Muscle of arm (tissue), 14 donors: ENCODE measurements at places on chromosomes 3 and 15.

DNA sequence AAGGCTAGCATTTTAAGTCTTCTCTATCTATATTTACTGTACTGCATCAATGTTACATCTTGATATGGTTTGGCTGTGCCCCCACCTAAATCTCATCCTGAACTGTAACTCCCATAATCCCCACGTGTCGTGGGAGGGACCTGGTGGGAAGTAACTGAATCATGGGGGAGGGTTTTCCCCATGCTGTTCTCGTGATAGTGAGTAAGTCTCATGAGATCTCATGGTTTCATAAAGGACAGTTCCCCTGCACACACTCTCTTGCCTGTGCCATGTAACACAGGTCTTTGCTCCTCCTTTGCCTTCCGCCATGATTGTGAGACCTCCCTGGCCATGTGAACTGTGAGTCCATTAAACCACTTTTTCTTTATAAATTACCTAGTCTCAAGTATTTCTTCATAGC lies 161.5 kb downstream of the TBC1D5 start:
- DNase-seq, result no peak

DNA sequence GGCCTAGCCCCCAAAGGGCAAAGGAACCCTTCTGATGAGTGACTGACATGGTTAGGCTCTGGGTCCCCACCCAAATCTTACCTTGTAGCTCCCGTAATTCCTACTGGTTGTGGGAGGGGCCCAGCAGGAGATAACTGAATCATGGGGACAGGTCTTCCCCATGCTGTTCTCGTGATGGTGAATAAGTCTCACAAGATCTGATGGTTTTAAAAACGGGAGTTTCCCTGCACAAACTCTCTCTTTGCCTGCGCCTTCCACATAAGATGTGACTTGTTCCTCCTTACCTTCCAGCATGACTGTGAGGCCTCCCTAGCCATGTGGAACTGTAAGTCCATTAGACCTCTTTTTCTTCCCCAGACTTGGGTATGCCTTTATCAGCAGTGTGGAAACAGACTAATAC lies 16.9 kb downstream of the TKT start:
- no peak for DNase-seq

GRCh38 chr3:179265092-179265491 lies 14.2 kb upstream of the KCNMB3 start:
- DNase-seq, result no peak

- DNase-seq, result no peak
Measured at GRCh38 chr3:100006570-100007271, 107.6 kb downstream of the FILIP1L start.

DNA sequence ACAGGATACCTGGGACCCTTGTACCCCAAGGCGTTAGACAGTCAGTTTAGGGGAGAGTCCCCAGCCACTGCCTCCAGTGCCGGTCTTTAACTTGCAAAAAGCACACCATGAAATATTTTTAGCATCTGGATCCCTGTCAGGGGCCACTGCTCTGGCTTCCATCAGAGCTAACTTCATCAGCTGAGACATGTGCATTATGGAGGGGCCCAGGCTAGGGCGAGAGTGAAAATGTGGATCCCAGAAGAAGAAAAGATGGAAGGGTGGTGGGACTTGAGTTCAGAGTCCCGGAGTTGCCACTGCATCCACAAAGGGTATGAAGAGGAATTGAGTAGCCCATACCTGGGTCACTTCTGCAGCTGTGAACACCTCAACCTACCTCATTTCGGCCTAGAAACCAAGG lies 23.5 kb upstream of the SPATA12 start:
- DNase-seq, result no peak

GRCh38 chr3:38549957-38550840 lies 54.1 kb downstream of the EXOG start:
- no peak for DNase-seq

DNA sequence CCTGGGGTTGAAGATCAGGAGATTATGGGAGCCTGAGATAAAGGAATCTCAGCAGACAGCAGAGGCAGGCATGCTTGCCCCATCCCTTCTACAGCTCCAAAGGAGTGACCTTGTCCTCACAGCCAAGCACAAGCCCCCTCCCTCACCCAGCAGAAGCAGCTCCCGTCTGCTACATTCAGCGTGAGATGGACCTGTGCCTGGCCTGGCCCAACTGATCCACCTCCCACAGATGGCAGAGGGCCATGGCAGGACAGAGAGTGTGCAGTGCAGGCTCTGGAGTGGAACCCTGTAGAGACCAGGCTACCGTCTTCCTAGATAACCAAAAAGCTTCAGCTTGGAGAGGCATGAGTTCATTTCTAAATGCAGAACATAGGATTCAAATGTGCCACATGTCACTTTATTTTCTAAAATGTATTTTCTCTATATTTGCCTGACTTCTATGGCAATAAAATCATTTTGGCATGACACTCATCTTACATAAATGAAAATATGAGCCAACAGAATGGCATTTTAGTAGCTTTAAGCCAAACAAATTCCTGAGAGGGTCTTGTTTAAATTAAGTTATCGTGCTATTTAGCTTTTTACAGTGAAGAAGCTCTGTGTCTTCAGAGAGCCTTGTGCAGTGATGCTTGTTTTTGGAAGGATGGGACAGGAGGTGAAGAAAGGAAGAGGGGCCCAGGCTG lies 43.7 kb downstream of the SLC12A8 start:
- DNase-seq, result no peak

- DNase-seq, result no peak
Measured at GRCh38 chr3:125395091-125395490, 20.0 kb upstream of the ZNF148 start.

DNA sequence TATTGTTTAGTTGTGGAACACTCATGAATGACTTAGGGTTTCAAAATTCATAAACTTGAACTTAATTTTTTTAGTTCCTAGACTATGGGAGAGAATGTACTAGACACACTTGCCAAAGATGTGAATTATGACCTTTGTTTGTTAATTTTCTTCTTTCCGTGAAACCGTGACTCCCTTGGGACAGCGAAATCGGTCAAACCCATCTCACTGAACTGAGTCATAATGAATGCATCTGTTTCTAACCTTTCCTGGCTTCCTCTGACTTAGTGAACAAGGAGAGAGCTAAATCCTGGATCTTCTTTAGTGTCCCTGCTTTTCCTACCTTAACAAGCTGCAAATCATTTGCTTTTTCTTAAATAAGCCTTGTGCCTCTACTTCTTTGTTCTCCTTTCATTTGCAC lies 85.5 kb downstream of the LARS2 start:
- peak; percentile 25 for DNase-seq

GRCh38 chr15:72062319-72062718 lies 55.6 kb downstream of the MYO9A start:
- no peak for DNase-seq

GRCh38 chr15:85750319-85751290 lies 44.1 kb downstream of the KLHL25 start:
- DNase-seq, result peak; percentile 79

DNA sequence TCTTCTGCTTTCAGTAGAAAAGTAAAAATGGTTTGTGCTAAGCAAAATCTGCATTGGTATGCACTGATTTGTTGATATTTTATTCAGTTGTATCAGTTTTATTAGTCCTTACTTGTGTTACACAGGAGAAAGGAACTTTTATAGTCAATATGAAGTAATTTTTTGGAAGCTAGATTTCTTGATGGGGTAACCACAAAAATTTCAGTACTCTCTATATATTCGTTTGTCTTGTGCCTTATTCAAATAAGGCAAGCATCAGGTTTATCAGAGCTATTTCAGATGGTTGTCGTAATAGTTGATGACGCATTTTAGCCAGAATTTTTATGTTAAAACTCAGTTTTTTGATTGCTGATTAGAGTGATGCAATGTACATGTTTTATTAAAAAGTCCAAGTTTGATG lies 50.7 kb upstream of the NIPA1 start:
- DNase-seq, result no peak

DNA sequence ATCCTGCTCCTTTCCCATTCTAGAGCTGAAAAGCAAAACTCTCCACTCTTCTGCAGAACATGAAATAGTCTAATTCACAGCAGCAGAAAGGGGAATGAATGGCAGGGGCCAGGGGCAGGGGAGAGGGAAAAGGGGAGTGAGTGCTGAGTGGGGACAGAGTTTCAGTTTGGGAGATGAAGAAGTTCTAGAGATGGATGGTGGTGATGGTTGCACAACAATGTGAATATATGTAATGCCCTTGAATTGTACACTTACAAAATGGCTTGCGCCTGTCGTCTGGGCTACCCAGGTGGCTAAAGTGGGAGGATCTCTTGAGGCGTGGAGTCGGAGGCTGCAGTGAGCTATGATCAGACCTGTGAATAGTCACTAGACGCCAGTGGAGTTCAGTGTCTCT lies 78.5 kb upstream of the MEF2A start:
- no peak for DNase-seq

- no peak for DNase-seq
Measured at GRCh38 chr15:39125904-39126303, 455.0 kb upstream of the THBS1 start.

GRCh38 chr3:157231071-157231470 lies 71.1 kb upstream of the CCNL1 start:
- no peak for DNase-seq

DNA sequence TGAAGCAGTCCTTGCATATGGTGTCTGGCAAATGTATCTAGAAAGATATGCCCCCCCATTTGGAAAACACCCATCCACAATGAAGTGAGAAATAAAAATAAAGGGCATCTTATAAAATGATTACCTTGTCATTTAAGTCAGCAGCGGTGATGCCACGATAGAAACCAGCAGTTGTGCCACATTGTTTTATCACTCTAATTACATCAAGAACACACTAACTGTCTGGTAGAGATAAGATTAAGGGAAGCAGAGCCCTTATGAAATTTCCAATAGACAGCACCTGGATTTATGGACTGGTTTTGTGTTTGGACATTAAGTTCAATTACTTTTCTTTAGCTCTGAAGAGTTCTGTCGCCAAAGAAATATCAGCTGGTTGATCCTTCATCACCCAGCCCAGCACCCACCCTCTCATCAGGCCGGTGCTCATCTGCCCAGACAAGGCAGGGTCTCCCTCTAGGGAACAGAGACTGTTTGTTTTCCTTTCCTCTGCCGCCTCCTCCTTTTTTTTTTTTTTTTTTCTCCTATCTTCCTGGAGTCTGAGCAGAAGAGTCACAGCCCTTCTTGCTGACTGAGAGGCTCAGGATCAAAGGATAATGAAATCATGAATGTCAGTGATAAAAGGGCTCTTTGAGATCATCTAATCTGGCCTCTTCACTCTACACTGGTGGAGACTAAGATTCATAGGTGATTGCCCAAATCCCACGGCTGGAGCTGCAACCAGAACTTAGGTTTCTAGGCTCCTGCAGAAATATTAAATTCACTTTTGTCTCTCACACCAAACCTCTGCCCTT lies 464.1 kb downstream of the NTRK3 start:
- no peak for DNase-seq

DNA sequence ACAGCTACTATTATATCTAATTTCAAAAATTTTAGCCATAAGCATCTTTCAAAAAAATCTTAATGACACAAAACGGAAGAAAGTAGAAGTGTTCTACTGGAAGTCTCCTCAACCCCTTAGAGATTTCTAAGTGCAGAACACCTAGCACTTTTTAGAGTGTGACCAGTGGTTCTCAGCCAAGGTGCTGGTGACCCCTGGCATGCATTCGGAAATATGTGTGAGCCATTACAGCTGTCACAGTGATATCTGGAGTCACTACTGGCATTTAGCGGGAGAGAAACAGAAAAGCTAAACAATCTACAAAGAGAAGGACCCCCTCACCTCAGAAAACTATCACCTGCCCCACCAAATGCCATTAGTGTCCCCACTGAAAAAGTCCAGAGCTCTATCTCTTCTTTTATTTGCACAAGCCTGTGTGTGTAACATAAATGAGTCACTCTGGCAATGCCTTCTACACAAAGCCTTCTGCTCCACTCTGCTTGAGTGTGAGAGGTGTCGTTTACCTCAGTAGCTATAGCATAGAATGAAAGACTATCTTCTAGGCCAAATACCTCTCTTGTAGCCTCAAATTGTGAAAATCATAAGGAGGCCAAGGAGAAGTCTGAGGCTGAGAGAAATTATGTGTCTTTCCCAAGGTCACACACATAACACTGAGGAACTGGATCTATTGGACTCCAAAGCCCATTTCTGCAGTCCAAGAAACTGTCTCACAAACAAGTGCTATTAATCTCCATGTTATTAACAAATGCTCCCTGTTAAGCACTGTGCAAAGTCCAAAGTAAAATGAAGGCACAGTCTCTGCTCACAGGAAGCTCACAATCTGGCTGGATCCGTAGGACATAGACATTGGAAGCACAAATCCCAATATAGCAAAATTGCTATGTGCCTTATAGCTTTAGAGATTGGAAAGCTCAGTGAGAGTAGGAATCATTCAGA lies 28.5 kb upstream of the KCNMB2 start:
- no peak for DNase-seq

DNA sequence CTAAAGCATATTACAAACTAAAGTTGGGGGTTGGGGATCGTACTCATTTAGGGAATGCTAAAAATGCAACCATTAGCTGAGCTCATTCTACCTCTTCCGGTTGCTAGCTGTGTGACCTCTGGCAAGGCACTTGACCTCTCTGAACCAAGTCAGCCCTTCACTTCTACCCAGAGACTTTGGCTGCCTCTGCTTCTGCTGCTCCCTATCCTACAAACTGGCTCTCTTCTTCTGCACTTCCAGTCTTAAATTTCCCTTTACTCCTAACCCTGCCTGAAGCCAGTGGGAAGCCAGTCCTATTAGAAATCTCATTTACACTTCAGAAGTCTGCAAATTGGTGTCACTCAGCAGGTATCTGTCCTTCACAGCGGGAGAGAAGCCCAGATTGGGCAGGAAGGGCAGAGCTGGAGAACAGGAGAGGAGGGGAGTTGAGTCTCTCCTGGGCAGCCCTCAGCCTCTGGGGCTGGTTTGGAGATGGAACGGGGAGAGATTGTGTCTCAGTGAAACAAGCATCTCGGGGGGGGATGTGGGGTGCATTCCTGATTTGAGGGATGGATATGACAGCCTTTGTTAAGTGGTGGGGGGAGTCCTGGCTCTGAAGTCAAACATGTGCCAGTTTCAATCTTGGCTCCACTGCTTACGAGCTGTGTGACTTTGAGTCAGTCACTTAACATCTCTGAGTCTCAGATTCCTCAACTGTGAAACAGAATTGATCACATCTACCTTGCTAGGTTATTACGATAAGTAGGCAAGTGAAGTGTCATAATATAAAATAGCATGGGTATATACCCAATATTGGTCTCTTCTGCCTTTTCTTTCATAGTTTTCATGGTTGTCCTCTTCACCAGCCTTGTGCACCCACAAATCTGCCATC lies 7.8 kb upstream of the AEN start:
- no peak for DNase-seq

DNA sequence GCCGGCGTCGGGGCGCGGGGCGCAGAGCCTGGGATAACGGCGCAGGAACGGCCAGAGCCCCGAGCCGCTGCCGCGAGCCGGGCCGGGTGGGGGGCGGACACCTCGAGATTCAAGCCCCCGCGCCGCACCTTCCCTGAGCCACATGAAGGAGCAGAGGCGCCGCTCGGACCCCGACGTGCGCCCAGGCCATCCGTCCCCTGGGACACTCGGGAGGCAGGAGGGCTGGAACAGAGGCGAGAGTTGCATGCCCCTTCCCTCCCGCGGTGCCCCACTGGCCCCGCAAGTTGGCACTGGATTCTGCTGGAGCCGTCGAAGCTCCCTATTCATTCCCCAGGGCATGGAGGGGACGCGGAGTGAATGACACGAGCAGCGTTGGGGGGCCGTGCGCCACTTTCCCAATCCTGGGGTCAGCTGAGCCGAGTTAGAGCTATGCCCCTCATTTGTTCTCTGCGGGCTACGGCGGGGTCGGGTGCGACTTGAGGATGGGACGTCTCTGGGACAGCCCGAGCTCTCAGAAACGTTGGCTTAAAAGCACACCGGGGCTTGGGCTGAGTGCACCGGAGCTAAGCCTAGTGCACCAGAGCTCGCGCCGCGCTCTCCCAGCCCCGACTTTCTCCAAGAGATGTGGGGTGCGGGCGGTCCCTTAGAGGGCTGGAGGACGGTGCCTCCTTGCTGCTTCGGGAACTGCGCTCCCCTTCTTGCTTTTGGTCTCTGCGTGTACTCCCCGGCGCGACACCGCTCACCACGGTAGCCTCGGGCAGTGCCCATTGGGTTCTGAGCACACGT lies 588 bp downstream of the SLC6A1 start:
- no peak for DNase-seq
